Midbrain (tissue), 1 donor: ENCODE measurements at places on chromosomes 7 and 10.

DNA sequence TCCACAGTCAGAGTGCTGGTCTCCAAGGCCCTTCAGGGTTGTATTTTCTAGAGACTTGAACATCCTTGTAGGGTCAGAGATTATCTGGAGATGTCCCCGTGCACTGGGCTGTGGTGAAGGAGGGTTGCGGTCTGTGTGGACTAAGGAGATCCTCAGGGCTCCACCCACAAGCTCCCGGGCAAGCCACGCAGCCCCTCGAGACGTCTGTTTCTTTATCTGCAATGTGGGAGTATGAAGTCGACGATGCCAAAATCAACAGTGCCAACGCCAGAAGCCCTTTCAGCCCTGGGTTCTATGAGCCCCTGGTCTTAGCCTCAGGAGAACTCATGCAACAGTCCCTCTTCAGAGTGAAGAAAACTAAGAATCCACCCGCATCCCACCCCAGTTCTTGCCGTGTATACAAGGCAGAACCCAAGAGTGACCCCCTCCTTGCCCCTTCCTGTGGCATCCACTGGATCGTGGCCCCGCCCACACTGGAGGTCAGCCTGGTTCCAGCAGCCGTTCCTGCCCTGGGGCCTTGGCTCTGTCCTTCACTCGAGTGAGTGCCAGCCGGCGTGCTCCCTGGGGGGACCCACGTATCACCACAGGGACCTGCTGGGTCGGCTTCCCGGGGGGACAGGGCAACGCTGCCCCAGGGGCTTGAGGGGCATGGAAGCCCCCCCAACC lies 6.0 kb upstream of the SHH start:
- no peak for DNase-seq

- DNase-seq = no peak
These were observed 8.3 kb downstream of the ANKRD7 start for GRCh38 chr7:118232837-118233236.

DNA sequence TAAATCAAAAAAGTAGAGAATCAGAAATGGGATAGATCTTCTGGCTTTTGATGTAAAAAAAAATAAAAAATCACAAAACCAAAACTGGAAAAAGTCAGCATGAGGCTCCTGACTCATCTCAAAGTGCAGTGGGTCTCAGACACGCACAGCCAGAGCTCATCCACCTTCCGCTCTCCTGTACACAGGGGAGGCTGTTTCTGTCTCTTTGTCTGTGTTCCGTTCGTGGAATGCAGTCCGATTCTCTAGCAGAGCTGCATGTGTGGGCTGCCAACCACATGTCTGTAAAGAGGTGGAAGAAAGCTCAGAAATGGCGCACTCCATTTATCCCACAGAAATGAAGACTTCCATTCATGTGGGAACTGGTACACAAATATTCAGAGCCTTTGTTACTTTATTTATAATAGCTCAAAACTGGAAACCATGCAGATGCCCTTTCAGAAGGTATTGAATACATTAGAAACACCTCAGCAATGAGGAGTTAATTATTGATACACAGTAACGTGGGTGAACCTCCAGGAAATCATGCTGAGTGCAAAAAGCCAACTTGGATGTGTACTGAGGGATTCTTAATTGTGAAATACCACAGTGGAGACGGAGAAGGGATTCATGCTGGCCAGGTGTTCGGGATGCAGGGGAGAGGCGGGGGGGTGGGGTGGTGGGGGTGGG lies 123.3 kb downstream of the TRRAP start:
- DNase-seq = no peak

DNA sequence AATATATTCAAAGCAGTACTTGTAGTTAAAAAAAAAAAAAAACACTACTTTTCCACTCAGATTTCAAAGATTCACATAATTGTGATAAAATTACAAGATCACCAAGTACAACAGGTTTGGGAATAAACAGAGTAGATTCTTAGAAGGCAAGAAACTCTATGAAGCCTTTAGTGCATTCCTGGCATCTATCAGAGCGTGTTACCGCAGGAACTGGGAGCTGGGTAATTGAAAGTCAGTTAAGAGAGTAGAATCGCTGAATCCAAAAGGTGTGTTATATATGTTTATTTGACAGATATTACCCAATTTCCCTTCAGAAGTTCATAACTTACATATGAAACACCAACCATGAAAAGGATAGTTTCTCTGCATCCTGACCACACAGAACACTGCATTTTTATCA lies 159.2 kb upstream of the PLXNA4 start:
- DNase-seq = no peak

- no peak for DNase-seq
These were observed 19.4 kb downstream of the PFKFB3 start for GRCh38 chr10:6221971-6222751.

- DNase-seq = no peak
These were observed 13.3 kb downstream of the RBM17 start for GRCh38 chr10:6102128-6102527.

DNA sequence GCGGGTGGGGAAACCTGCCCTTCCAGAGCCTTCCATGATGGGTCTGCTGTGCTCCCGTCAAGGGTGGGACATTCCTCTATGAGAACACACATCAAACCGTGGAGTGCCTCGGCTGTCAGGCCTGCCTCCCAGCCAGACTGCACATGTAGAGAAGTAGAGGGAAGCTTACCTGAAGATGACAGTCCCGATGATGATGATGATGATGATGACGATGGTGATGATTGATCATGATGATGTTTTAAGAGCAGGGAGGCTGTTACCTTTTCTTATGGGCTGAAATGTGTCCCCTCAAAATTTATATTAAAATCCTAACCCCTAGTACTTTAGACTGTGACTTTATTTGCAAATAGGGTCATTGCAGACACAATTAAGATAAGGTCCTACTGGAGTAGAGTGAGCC lies 76.1 kb upstream of the ANLN start:
- DNase-seq = no peak

DNA sequence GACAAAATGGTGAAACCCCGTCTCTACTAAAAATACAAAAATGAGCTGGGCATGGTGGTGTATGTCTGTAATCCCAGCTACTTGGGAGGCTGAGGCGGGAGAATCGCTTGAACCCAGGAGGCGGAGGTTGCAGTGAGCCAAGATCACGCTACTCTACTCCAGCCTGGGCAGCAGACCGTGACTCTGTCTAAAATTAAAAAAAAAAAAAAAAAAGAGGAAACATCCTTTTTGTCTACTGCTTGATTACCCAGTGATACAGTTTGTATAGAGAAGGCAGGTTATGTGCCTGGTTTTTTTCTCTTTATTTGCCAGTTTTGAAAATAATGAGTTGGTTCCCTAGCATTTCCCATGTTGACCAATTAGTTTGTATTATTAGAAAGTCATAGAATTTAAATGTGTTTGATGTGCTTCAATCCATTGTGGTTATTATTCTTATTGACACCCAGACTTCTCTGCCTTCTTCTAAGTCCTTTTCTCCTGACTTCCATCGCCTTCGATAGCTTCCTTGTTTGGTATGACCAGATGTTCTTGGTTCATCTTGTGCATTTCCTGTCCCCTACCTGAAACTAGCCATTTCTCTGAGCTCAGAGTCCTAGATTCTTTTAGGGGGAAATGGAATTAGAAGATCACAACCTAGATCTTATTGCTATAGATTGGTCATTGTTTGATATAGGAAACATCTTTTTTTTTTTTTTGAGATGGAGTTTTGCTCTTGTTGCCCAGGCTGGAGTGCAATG lies 43.2 kb downstream of the VKORC1L1 start:
- no peak for DNase-seq

DNA sequence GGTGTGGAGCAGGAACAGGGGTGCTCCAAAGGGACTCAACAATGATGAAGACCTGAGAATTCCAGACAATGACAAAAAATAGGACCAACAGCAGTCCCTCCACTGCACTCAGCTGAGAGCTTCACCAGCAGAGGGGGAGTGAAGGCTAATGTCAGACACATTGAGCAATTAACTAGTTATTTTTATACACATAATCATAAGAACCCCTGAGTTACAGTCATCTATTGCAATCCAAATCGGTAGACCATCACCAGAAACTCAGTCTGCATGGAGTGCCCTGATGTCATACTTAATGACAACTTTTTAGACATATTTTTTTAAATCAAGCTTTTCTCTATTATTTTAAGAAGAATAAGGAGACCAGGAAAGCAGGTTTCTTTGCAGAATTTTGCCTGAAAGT lies 30.6 kb upstream of the IKZF1 start:
- DNase-seq = no peak

GRCh38 chr10:127734753-127735152 lies 2.2 kb upstream of the FOXI2 start:
- no peak for DNase-seq

- DNase-seq = no peak
These were observed 8.7 kb upstream of the BHLHA15 start for GRCh38 chr7:98202367-98203195.

DNA sequence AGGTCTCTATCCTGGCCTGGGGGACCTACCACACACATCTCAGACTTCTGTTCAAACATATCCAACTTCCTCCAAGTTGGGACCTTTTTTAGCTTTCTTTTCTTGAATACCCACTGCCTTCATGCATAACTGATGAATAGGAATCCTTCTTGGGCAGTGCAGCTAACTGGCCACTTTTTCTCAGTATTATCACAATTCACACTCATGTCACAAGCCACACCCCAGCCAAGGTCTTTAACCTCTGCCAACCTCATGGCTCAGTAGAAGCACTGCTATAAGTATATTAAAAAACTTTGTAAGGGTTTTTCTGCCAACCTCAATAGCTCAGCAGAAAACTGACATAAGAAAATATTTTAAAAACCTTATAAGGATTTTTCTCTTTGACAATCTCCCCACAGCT lies 44.5 kb downstream of the HHEX start:
- DNase-seq = no peak

DNA sequence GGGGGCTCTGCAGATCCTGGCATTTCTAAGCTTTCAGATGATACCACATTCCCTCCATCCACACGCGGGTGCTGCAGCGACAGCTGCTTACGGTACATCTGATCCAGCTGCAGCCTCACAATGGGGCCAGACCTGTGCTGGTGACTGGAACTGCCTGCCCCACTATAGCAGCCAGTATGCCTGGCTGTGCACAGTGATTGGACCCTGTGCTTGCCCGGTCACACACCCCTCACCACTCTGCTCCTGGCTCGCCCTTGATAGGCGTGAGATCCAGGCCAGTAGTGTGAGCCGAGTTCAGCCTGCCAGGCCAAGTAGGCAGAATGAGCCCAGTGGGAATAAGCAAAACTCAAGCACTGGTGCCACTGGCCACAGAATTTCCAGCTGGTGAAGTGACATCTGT lies 164.8 kb downstream of the NRBF2 start:
- no peak for DNase-seq

DNA sequence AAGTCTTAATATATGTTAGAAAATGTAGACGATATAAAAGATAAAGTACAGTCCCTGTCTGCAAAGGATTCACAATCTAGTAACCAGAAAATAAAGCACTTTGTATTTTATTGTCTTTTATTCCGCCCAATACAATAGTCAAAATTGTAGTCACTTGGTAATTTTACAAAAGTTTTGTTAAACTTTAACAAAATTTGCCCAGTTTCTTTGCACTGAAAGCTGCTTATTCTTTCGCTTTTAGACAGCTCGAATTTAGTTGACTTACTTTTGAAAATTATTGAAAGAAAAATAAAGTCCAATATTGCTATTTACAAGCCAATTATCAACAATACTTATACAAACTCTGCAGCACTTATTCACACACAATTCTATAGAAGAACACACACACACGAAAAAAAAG lies 534.9 kb upstream of the LRRTM3 start:
- DNase-seq = no peak

DNA sequence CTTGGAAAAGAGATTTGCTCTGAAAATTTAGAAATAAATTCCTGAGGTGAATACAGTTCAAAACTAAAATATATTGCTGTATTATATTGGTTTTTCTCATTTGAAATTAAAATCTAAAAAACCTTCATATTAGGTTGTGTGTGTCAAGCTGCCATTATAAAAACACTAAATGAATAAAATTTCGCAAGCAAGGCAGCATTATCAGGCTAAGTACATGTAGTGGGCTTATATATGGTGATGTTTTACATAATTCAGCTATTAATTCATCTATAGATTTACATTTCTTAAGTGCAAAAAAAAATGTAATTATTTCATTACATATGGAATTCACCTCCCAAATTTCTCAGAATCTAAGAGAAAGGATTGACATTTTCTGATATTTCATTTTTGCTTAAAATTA lies 5.3 kb downstream of the MEOX2 start:
- DNase-seq = no peak

- no peak for DNase-seq
These were observed 126.5 kb upstream of the GAD2 start for GRCh38 chr10:26090026-26090425.

GRCh38 chr10:124117511-124117785 lies 24.1 kb upstream of the CHST15 start:
- no peak for DNase-seq

GRCh38 chr7:37211097-37211880 lies 237.4 kb downstream of the ELMO1 start:
- DNase-seq = peak; percentile 37

DNA sequence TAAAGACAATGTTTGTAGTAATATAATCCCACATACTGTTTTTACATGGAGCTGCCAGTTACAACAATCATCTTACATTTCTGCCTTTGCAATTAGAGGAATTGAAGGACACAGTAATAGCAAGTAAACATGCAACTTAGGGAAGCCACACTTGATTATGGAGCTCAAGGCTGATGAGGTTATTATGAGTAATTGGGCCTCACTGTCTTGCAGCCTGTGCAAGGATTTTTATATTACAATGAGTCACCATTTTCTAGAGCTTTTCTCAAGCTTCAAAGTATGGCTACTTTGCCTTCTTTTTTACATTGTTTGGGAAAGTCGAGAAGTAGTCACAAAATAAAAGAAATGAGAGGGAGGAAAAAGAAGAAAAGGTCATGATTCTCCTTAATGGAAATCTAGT lies 226.4 kb downstream of the KIAA1217 start:
- no peak for DNase-seq

DNA sequence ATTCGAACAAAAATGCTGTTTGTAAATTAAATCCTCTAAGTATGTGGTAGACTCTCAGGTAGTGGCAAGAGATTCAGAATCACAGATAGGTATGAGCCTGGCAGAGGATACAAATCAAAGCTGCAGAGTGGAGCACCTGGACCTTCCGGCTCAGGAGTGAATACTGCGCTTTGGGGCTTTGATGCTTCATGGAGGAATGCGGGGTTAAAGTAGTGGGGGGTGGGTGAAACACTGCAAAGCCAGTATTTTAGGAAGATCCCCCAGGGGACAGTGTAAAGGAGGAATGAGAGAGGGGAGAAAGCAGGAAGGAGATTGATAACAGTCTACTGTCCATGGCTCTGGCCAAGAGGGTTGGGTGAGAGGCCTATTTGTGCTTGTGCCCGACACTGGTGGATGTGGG lies 43.2 kb downstream of the CREB5 start:
- DNase-seq = no peak

DNA sequence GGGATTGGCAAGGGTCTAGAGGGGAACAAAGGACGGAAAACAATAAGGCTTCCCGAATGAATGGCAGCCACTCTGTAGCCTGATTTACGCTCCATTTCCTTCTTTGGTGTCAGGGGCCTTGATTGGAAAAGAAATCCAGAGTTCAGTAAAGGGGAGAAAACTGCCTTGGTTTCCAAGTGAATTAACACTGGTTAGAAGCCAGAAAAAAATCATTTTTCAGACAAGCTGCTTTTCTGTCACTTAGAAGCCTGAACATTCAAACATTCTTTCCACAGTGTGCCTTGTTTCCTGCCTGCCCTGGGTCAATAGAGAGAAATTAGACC lies 283 bp upstream of the TRDMT1 start:
- DNase-seq = no peak
